ENCODE measurements at places on chromosomes 2 and 18.

DNA sequence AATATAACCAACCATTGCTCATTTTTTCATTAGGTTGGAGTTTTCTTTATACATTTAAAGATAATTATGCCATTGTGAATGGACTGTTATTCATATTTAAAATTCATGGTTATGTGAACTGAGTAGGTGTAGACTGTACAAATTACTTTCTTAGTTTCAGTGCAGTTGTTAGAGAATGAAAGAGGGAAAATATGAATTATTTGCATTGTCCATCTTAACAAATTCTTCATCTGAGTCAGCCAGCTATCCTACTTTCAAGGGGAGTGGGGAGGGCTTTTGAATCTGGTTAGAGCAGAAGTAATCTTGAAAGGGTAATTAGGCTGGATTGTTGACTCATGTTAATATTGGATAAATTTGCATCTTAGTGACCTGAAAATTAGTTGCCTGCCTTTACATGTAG, 212.0 kb downstream of the MCFD2 start:
- DNase-seq = no peak

- no peak for DNase-seq
Observed at GRCh38 chr2:69997015-69997830, 35.8 kb upstream of the ASPRV1 start.

- DNase-seq = no peak
Observed at GRCh38 chr2:118654945-118655344, 192.5 kb downstream of the EN1 start.

- DNase-seq = no peak
Observed at GRCh38 chr2:3703757-3704355, 481 bp downstream of the DCDC2C start.

GRCh38 chr18:23351521-23351920, 101.6 kb upstream of the RIOK3 start:
- no peak for DNase-seq

- no peak for DNase-seq
Observed at GRCh38 chr2:121133551-121134319, 151.3 kb downstream of the TFCP2L1 start.

- DNase-seq = no peak
Observed at GRCh38 chr2:190716176-190716807, 67.4 kb downstream of the NAB1 start.

GRCh38 chr2:24459224-24460161, 31.6 kb upstream of the NCOA1 start:
- no peak for DNase-seq

DNA sequence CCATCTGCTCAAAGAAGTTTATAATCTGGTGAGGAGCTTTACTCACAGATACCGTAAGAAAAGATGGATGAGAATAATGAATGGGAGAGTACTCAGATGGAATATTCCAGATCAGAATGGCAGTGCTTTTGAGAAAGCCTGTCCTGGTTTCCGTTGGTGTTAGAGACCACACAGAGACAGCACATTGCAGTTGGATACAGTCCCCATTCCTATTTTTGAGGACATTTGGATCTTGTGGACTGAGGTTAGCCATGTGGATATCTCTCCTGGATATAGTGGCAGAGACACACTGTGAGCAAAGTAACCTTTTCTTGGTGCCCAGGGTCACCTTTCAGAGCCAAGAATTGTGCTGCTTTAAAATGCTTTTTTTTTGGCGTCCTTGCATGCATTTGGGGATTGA, 63.7 kb downstream of the TANC1 start:
- no peak for DNase-seq

Measured in midbrain (tissue), 1 donor.